ENCODE measurements at places on chromosomes 2 and 18.

DNA sequence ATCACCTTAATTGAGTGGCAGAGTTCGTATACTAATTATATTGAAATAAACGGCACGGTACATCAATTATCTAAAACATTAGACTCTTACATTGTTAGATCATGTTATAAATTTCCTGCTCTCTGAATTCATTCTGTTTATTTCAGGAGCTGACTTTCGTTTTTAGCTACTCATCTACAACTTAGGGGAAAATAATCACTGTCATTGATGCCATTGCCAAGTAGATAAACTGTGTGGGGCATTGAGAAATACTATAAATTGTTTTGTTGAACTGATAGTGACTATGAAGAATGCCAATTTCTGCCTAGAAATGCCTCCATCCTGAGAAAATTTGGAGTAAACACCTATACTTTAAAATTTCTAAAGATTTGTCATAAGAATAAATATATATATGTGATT is 17.5 kb downstream of the ABCB11 start:
- DNase-seq = no peak

GRCh38 chr2:185188656-185189055 is 549.9 kb upstream of the FSIP2 start:
- DNase-seq = no peak

DNA sequence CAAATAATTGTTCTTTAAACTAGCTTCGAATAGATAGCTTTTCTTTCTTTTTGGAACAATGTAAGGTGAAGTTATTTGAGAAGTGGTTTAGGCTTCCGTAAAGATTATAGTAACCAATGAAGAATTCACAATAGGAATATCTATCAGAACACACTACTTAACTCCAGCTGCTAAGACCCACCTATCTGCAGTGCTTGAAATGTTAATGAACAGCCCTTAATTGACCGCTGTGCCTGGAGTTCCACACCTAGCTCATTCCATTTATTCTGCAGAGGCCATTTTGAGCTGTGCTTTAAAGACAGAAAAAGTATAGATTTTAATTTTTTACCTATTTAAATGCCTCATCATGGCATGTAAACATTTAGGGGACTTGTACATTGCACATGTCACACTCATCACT is 83.3 kb upstream of the APCDD1 start:
- DNase-seq = no peak

DNA sequence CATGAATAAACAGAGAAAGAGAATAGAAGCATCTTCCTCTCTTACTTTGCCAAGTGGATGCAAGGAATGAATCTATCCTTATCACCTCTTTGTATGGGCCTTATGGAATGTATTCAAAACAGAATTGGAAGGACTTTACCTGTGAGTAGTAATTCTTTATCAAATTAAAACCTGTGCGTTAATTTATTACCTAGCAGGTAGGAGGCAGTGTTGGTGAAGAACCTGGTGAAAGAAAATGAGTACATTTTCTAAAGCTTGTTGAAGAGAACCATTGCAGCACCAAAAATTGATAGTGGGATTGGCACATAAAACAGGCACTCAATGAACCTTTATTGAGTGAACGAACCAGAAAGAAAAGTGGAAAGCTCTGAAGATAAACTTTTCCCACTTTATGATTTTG is 1302.1 kb upstream of the CELF4 start:
- DNase-seq = no peak

DNA sequence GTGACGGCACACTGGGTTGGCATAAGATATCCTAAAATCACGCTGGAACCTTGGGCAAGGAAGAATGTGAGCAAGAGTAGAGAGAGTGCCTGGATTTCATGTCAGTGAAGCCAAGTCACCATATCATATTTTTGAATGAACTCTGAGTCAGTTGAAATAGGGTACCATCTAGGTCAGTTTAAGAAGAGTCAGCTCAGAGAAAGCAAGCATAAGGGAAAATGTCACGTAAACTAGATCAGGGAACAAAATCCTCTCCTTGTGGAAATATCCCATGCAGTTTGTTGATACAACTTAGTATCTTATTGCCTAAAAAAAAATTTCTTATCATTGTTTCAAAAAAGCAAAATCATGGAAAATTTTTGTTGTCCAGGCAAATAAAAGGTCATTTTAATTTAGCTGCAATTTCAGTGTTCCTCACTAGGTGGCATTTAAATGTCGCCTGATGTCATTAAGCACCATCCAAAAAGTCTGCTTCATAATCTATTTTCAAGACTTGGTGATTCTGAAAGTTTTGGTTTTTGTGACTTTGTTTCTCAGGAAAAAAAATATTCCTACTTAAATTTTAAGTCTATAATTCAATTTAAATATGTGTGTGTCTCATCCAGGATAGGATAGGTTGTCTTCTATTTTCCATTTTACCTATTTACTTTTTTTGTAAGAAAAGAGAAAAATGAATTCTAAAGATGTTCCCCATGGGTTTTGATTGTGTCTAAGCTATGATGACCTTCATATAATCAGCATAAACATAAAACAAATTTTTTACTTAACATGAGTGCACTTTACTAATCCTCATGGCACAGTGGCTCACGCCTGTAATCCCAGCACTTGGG is 19.6 kb downstream of the RSAD2 start:
- no peak for DNase-seq

DNA sequence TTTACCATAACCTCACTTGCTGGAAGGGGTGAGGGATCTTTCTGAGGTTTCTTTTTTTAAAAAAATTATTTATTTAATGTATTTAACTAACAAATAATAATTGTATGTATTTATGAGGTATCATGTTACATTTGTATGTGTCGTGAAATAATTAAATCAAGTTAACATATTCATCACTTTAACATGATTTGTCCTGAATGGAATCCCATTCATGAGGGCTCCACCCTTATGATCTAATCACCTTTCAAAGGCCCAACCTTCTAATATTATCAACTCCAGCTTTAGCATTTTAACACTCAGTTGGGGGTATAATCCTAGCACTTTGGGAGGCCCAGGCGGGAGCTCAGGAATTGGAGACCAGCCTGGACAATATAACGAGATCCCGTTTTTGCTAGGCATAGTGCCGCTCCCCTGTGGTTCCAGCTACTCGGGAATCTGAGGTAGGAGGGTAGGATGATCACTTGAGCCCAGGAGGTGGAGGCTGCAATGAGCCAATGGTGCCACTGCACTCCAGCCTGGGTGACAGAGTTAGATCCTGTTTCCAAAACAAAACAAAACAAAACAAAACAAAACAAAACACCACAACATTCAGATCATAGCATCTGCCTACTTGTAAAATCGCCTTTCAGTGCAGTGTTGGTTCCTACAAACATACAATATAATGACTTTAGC is 1.1 kb upstream of the TAF4B start:
- DNase-seq = no peak

DNA sequence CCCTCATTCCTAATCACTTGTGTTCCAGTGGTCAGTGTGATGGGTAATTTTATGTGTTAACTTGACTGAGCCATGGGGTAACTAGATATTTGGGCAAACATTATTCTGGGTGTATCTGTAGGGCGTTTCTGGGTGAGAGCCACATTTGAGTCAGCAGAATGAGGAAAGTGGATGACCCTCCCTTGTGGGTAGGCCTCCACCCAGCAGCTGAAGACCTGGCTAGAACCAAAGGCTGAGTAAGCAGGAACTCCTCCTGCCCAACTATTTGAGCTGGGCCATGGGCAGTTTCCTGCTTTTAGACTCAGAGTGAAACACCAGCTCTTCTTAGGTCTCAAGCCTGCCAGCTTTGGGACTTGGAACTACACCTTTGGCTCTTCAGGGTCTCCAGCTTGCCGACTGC is 141.8 kb downstream of the ACKR3 start:
- no peak for DNase-seq

DNA sequence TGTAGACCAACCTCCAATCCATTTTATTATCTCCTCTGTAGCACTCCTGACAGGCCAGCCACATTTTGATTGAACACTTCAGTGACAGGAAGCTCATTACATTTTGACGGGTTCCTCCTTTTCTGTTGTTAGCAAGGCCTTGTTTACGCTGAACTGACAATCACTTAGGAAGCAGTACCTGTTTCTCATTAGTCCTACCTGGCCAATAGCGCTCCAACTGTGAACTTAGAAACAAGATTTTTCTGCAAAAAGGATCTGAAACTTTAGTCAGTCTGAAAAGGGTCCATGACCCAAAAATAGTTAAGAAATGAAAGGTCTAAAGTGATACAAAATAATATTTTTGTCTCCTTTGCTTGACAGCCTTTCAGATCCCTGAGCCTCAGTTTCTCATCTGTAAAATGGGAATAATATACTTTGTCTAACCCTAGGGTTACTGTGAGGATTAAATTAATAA is 119.6 kb upstream of the MSTN start:
- DNase-seq = no peak

- no peak for DNase-seq
Observed at GRCh38 chr2:109058191-109058632, 69.2 kb upstream of the EDAR start.

DNA sequence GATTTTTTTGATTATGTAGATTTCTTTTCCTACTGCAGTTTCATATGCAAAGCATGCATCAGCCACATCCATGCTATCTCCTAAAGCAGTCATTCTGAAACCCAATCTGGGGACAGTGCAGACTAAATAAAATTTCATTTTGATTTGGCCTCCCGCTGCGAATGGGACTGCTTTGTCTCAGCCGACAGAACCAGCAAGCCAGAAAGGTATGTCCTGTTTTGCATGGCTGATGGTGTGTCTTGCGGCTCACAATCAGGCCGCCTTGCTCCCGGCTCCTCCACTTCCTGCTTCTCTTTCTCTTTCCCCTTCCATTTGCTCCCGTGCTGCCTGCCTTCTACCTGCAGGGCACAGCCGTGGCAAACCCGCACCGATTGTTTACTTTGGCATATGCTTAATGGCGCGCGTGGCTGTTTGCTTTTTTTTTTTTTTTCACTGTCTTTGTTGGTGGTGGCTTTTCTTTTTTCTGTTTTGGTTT is 419.6 kb upstream of the POU3F3 start:
- peak; percentile 51 for DNase-seq

GRCh38 chr2:16584824-16585540 is 80.7 kb downstream of the CYRIA start:
- no peak for DNase-seq

DNA sequence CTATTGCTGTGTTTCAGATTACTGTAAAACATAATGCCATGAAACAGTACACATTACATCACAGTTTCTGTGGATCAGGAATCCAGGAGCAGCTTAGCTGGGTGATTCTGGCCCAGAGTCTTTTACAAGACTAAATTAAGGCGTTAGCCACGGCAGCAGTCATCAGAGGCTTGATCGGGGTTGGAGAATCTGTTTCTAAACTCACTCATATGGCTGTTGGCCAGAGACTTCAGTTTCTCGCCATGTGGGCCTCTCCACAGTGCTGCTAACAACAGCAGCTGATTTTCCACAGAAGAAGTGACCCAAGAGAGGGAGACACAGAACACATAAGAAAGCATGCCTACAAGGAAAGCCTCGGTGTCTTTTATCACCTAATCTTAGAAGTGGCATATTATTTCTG is 89.2 kb upstream of the MYO3B start:
- DNase-seq = no peak

- no peak for DNase-seq
Observed at GRCh38 chr18:63321291-63321690, 1.7 kb upstream of the BCL2 start.

DNA sequence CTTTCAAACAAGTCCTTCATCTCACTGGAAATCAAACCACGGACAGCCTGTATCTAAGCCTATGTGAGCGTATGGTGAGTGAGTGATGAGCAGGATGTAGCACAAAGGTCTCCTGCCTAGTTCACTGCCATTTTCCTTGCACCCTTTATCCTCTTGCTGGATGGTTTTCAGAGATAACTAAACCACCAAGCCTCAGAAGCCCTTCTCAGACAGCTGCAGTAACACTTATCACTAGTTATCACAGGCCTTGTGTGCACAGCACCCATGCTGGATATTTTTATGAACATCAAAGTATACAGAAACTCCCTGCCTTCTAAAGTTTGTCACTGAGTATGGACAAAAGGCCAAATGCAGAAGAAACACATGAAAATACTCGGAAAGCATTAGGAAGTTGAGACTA is 69.5 kb downstream of the C1D start:
- no peak for DNase-seq

DNA sequence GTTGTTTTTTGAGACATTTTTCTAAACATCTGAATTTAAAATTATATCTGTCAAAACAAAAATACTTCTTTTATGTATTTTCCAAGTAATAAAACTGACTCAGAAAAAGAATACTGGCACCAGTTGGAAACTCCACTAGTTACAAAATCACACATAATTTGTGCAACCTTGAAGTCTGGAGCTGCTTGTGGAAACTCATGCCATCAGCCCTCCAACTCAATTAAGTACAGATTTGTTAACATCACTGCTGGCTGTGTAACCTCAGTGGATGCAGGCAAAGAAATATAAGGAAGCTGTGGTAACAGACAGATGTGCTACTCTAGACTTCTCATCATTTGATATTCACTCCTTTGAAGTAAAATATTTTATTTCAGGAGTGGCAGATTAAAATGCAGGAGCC is 30.0 kb upstream of the RAPH1 start:
- no peak for DNase-seq

- DNase-seq = no peak
Observed at GRCh38 chr2:73089270-73090030, 17.9 kb upstream of the SFXN5 start.

DNA sequence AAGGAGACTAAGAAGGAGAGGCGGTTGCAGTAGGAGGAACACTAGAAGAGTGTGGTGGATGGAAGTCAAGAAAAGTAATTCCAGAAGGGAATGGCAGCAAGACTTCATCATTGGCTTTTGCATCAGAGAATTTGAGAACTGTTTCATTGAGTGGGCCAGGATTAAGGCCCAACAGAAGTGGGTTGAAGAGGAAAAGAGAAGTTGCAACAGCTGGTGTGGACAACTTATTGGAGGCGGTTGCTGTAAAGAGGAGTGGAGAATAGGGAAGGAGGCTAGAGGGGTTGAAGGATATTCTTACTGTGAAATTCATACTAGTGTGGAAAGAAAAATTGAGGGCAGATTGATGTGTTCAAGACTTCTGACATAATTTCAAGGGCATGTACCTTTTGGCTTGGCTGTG is 168.7 kb upstream of the FN1 start:
- DNase-seq = no peak

- DNase-seq = no peak
Observed at GRCh38 chr2:195603998-195604397, 53.0 kb upstream of the SLC39A10 start.

GRCh38 chr18:40326985-40327384 is 1628.0 kb upstream of the PIK3C3 start:
- no peak for DNase-seq

GRCh38 chr18:814300-815084 is 2.5 kb upstream of the YES1 start:
- DNase-seq = no peak

- DNase-seq = no peak
Observed at GRCh38 chr2:165056564-165056963, 101.2 kb upstream of the SLC38A11 start.
